ENCODE measurements at places on chromosomes 6 and 20.
A peak's percentile ranks its signal among the peaks of the same experiment; 100 is the strongest.

- DNase-seq: no peak
Observed at GRCh38 chr20:59597240-59597639, 7.1 kb upstream of the PHACTR3 start.

DNA sequence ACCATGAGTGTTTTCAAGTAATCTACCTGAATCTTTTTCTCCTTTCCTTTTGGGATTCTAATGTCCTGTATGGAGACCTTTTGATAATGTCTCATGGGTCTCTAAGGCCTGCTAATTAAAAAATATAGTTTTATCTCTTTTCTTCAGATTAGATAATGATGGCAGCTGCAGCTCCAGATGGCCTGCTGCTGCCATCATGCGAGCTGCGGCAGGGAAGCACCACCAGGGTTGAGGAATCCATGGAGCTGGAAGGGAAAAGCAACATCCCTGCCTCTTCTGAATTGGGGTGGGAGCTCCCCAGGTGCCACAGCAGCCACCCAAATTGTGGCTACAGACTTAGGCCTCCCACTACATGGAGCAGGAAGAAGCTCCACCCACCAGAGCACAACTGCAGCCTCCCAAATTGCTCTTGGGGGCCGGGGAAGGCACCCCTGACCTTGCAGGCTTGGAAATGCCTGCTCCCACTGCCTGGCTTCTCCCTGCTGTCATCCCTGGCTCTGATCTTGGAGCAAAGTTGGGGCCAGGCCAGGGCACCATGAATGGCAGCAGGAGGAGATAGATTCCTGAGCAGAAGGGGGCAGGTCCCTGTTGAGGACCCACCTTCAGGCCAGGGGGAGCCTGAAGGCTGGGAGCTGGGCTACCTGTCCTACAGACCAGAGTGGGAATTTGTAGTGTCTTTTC, 189.6 kb upstream of the MAN1A1 start:
- DNase-seq: no peak

GRCh38 chr20:21614980-21615379, 90.5 kb upstream of the PAX1 start:
- DNase-seq: no peak

DNA sequence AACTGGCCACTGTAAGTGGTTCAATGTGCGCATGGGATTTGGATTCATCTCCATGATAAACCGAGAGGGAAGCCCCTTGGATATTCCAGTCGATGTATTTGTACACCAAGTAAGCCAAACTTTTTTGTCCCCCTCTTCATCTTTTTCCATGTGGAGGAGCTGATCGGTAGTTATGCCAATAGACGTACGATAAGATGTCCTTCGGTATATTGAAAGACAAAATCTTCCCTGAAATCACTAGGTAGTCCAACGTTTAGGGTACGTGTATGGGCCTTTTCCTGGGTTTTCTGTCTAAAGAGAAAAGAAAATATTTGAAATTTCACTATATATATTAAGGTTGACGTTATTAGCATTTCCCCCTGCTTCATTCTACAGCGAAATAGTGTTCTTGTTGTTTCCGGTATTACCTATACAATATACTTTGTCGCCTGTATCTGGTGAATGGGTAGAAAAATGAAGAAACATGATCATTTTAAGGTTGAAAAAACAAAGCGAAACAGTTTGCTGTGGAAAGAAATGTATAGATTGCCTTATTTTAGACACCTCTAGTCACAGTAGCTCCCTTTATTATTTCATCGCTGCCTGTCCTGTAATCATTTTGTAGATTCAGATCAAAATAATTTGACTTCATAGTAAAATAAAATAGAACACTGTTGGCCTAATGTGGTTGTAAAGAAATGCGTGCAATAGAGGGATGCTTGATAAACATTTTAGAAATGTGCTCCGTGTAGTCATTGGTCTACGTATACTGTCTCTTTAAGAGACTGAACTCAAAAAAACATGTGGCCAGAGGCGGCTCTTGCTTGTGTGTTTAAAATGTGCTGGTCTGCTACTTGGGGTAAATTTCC, 1.5 kb downstream of the LIN28B start:
- DNase-seq: no peak

DNA sequence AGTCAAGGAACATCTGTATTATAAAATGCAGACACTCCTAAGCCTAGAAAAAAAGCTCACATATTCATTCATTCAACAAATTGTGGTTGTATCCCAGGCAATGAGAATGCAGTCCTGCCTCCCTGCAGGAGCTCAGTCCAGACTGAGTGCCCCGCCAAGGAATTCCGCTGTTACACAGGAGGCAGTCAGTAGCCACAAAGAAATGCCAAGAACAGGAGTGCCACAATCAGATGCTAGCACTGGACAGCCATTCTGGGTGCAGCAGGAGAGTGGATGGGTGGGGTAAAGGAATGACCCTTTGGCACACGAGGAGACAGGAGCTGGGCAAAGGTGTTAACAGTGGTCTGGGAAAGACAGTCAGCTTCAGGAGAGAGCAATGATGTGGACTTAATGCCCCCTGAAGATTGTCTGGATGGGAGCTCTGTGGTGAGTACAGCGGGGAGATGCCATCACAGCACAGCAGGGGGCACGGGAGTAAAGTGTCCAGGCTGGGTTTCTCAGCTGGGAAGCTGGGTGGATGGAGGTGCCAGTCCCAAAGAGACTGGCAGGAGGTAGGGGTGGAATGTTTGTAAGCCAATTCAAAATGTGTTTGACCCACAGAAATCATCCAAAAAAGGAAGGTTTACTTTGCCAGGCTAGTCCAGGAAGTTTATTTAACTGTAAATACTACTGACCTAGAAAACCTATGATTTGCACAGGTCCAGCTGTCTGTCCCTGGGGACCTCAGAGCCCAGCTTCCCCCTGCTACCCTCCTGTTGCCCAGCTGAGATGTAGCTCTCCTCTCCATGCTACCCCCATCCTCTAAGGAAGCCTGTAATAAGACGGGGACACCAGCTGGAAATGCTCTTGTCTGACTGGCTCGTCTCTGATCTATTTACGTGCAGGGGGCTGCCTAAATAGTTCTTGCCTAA, 84.1 kb downstream of the SLC23A2 start:
- no peak for DNase-seq

DNA sequence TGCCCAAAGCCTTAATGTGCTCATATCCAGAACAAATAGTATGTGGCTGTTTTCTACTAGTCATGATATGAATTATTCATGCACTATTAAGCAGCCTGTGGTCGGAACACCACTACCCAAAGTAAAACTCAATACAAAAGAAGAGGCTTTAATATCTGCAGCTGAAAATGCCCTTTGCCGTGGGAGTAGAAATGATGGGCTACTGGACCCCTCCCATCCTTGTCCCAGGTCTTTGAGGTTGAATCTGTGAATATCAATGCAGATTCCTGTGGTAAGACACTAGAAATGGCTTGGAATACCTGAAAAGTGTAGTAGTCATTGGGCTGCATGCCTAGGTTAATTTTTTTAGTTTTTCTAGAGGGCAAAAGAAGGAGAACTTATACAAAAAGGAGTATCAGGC, 303.7 kb downstream of the TBC1D7 start:
- DNase-seq: no peak

- DNase-seq: no peak
Observed at GRCh38 chr6:72792692-72793091, 170.8 kb downstream of the KCNQ5 start.

DNA sequence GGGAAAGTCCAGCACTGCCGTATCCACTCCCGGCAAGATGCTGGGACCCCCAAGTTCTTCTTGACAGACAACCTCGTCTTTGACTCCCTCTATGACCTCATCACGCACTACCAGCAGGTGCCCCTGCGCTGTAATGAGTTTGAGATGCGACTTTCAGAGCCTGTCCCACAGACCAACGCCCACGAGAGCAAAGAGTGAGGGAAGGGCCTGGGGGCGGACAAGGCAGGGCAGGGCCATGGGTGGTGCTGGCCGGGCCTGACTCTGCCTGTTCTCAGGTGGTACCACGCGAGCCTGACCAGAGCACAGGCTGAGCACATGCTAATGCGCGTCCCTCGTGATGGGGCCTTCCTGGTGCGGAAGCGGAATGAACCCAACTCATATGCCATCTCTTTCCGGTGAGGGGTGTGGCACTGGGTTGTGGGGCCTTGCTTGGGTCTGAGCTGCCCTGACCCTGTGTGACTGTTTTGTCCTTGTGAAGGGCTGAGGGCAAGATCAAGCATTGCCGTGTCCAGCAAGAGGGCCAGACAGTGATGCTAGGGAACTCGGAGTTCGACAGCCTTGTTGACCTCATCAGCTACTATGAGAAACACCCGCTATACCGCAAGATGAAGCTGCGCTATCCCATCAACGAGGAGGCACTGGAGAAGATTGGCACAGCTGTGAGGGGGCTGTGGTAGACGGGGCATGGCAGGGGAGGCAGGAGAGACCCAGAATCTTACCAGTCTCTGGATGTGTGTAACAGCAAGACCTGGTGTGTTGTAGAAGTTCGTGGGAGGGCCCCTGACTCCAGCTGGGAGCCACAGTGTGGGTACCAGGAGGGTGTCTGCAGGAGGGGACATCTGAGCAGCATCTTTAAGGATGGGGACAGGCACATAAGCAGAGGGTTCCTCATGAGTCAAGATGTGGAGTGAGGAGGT, 29.1 kb downstream of the PLCG1 start:
- DNase-seq: no peak

DNA sequence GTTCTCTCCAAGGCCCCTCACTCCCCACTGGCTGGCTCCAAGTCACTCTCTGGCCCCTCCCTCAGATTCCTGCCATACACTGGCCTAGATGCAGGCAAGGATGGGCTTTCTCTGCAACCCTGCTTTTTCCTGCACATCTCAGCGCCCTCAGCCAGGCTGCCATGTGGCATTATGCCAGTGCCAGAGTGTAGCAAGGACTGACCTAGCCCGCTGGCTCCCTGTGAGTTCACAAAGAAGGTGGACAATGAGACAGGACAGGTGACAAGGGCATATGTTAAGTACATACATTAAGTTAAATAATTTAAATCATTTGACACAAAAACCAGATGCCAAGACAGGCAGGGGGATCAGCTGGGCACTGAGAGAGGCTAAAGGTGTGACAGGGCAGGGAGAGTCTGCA, 394.6 kb downstream of the ZFAND3 start:
- no peak for DNase-seq

- DNase-seq: no peak
Observed at GRCh38 chr20:23142162-23143050, 56.3 kb upstream of the CD93 start.

DNA sequence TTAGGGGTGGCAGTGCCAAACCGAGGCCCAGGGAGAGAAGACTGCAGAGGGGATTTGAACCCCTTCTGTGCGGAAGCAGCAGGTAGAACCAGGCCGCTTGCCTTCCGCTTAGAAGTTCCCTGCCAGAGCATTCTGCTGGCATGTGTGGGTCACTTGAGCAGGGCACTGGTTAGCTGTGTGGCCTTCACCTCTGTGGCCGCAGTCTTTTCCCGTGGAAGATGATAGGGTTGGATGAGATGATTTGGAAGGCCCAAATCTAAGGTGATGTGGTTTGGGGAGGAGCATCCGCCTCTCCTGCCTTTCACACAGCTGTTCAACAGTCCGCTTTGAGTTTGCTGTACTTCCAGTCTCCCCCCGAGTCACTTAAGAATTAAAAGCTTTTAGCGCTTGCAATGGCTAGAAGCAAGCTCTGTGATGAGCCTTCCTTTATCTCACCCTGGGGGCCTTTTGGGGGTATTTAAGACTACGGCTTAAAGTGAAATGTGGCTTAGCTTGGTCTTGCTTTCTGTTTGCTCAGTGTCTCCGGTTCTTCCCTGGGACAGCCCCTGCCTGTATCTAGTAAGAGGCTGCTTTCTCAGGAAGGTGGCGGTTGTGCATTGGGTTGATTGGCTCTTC, 743 bp downstream of the CMTR1 start:
- DNase-seq: peak; percentile 2

- no peak for DNase-seq
Observed at GRCh38 chr20:47189060-47189459, 167.4 kb downstream of the ZMYND8 start.

GRCh38 chr20:44326391-44327159, 10.3 kb upstream of the R3HDML start:
- DNase-seq: no peak

GRCh38 chr6:111792914-111793700, 80.1 kb downstream of the FYN start:
- DNase-seq: no peak
